Amygdala (tissue), 56 donors: ENCODE measurements at places on chromosomes 5 and 9.

GRCh38 chr5:181111010-181111409, 20.0 kb downstream of the OR2V1 start:
- no peak for DNase-seq

DNA sequence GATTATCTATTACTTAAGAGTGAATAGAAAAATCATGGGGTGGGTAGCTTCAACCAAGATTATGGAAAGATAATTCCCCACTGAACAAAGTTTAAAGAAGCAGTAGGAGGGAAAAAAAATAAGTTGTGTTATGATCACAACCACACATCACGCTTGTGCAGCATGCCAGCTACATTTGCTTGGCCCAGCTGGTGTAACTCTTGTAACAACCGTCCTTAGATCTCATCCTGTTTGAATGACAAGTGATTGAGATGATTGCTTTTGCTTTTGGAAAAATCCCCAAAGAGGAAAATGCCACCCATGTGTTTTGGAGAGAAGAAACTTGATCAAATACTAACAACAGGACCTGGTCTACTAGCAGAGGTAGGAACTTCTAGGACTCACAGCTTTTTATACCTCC, 107.6 kb upstream of the KIF2A start:
- DNase-seq: no peak

DNA sequence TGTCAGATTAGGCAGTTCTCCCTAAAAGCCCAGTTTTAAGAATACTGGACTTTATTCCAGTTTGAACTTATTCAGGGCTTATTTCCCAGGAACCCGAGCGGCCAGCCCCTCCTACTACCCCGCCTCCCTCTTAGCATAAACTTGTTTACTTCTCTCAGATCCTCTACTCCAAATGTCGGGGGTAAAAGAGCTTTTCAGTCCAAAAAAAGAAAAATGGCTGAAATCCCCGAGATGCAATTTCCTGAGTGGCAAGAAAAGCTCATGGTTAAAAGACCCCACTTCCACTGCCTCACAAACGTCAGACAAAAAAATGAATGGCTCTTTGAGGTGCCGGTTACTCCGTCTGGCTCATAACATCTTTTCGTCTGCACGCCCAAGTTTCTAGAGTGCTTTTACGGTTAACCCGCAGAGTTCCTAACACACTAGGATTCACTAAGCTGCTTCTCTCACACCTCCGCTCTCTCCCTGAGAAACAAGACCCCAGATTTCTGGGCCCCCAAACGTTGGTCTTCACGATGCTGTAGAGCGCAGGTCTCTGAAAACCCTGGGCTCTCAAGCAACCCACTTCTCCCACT, 402 bp downstream of the BRD8 start:
- no peak for DNase-seq

GRCh38 chr5:73818357-73818756, 192.4 kb downstream of the ARHGEF28 start:
- no peak for DNase-seq

GRCh38 chr5:172719211-172719610, 51.8 kb downstream of the DUSP1 start:
- no peak for DNase-seq

GRCh38 chr5:107669096-107670031, 1.4 kb downstream of the EFNA5 start:
- no peak for DNase-seq

DNA sequence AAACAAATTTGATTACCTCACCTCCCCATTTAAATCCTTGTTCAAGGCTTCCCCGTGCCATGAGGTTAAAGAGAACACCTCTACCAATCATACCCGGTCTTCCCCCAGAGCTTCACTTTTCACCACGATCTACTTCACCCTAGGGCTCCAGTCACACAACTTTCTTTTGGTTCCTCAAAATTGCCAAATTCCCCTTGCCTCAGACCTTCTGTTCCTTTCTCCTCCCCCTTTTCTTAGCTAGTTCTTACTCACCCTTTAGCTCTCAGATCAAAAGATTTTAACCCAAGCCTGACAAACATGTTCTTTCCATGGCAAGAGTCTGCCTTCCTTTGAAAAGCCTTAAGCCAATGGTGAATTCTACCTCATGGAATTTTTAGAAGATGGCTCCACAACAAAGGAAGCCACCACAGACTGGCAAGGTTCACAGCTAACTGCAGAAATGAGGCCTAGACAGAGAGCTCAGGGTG, 56.7 kb downstream of the MAPKAP1 start:
- no peak for DNase-seq

DNA sequence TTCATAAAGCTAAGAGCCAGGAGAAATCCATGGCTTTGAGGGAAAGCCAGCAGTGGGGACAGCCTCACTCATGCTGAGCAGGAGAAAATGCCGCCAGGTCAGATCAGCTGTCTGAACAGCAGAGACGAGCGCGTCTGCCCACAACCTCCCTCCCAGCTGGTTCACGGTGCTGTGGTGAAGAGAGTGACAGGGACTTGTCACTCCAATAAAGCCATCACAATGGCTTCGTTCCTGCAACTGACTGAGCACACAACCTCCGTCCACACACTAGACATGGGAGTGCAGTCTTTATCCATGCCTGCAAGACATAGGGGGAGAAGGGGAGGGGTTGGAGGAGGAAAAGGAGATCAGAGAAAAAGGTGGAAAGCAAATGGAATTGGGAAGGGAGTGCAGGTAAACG, 206.9 kb downstream of the GABBR2 start:
- no peak for DNase-seq

DNA sequence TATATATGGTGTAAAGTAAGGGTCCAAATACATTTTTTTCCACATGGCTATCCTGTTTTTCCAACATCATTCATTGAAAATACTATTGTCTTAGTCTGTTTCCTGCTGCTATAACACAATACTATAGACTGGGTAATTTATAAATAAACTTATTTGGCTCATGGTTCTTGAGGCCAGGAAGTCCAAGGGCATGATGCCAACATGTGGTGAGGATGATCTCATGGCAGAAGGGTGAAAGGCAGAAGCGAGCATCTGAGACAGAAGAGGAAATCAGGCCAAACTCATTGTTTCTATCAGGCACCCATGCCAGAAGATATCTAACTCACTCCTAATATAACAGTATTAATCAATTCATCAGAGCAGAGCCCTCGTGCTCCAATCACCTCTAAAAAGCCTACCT, 42.6 kb downstream of the ANKRD55 start:
- no peak for DNase-seq

DNA sequence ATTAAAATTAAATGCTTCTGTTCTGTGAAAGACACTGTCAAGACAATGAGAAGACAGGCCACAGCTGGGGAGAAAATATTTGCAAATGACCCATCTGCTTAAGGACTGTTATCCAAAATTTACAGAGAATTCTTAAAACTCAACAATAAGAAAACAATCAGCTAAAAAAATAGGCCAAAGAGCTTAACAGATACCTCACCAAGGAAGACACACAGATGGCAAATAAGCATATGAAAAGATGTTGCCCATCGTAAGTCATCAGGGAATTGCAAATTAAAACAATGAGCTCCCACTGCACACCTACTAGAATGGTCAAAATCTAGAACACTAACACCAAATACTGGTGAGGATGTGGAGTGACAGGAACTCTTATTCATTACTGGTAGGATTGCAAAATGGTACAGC, 10.3 kb downstream of the WNK2 start:
- DNase-seq: no peak
